Myocyte (in vitro differentiated cells): ENCODE measurements at places on chromosomes 16 and 17. TPM values are rescaled to one million over a fixed set of nuclear protein-coding genes. Genes with fewer than 3 reads are reported as not detected.

Gene YPEL2
- 12.3 and 16.2 TPM in 2 replicates for total RNA-seq

Gene SCGB1C2
- total RNA-seq: 1.1 TPM in 1 of 2 replicates, not detected in the other

Gene FBXO47
- not detected in 2 replicates for total RNA-seq

Gene TNFRSF17
- not detected in 2 replicates for total RNA-seq

Gene NATD1
- 24.9 and 25.8 TPM in 2 replicates for total RNA-seq

Gene SMG6
- 22.9 and 25.2 TPM in 2 replicates for total RNA-seq

Gene DNAI2
- total RNA-seq: not detected in 2 replicates

Gene HIGD1B
- not detected in 2 replicates for total RNA-seq

Gene NKD1
- 0.16 and 0.75 TPM in 2 replicates for total RNA-seq

Gene MFAP4
- total RNA-seq: 8.9 and 15.7 TPM in 2 replicates

Gene KRT34
- total RNA-seq: 0.16 TPM in 1 of 2 replicates, not detected in the other

Gene TP53TG3C
- not detected in 2 replicates for total RNA-seq

Gene CES4A
- 0.10 and 0.19 TPM in 2 replicates for total RNA-seq

Gene RNF40
- total RNA-seq: 67.8 and 69.5 TPM in 2 replicates

Gene ASPHD1
- 3.9 and 4.0 TPM in 2 replicates for total RNA-seq

Gene PLEKHG4
- 0.32 and 0.42 TPM in 2 replicates for total RNA-seq

Gene C16orf96
- total RNA-seq: 0.11 and 0.16 TPM in 2 replicates

Gene CES5A
- not detected in 2 replicates for total RNA-seq

Gene SAMD14
- total RNA-seq: 0.24 and 0.47 TPM in 2 replicates

Gene MT1G
- not detected in 2 replicates for total RNA-seq

Gene SDR42E2
- not detected in 2 replicates for total RNA-seq

Gene EME1
- 0.62 and 0.68 TPM in 2 replicates for total RNA-seq

Gene NLRC3
- total RNA-seq: not detected in 2 replicates
